NCI-H1694 treated with DMSO at 0.1 percent for 48 hours (cell line): ENCODE measurements at places on chromosomes 16 and 17.

DNA sequence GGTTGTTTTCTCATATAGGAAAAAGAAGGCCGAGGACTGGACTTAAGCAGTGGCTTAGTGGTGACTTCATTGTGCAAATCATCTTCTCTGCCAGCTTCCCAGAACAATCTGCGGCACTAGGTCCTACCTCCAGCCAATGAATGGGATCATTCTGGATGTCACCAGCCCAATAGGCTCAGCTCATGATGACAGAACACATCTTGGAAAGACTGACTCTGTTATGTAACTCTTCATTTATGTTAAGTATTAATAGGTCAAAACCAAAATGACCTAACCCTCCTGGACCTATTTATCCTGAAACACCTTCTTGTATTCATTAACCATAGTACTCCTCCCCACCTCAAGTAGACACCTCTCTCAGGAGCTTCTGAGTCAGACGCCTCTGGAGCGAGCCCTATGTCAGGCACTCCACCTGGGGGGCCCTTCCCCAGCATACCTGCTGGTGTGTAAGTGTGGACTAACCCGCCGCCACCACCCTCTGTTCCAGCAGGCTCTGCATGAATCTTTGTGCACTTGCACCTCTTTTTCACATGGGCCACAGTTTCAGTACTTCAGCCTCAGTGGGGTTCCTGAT, 7.2 kb downstream of the ARL2BP start:
- no peak for DNase-seq

GRCh38 chr16:53949715-53950410, 245.9 kb downstream of the FTO start:
- DNase-seq, result peak; percentile 33

GRCh38 chr16:1771188-1771863, at the start of gene NME3:
Gene NME3 (minus strand): TSS chr16:1771543. CDS start chr16:1771534, 9 bp downstream.
- DNase-seq, result no peak

GRCh38 chr16:58509256-58510096, 5.8 kb upstream of the SETD6 start:
- no peak for DNase-seq

- DNase-seq, result no peak
Observed at GRCh38 chr17:32604966-32605365, 118.2 kb downstream of the CDK5R1 start.

GRCh38 chr16:2194852-2195321, 1.5 kb downstream of the CASKIN1 start:
- DNase-seq, result peak; percentile 16

DNA sequence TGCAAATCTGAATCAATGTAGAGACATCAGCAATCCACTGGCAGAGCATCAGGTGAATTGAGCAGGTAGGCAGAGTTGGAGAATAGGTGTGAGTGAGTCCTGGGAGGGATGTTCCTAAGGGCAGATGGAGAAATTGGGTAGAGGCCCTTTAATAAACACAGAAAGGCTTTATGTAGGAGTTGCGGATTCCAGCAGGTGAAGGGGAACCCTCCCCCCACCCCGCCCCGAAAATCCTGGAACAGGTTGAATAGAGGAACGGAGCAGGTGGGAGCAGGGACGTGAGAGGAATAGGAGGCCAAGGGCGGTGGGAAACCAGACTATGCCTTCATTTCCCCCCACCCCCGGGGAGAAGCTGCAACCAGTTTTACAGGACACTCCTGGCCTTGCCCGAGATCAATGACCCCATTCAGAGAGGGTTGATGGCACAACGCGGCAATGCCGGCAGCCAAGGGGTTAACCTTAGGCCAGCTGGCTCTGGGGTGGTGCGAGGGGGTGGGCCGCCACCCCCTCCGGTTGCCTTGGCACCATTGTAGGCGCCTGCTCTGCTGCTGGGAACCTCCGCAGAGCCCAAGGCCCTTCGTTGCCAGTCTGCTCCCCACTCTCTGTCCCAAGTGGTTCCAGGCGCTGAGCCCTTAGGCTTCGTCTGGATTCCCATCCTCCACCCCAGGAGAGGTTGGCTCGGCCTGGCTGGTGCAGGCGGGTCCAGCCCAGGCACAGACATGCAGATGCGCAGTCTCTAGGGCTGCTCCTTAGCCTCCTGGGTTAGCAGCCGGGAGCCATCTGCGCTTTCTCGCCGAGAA, 814 bp upstream of the RUNDC3A start:
- DNase-seq, result peak; percentile 89

DNA sequence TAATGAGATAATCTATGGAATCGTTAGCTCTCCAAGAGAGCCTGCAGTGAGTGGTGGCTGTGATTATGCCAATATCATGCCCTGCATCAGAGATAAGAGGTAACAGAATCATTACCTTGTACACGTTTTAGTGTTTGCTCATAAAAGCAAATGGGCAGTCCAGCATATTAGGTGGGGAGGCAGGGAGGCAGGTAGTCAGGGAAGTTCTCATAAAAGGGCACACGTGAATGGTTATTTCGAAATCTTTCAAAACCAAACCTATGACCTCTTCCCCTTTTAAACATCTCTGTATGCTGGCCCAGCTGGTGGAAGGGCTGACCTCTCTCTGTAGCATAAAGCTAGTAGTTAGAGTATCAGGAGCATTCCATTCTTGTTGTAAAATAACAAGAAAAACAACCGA, 51.7 kb downstream of the VAT1L start:
- no peak for DNase-seq

- no peak for DNase-seq
Observed at GRCh38 chr17:75130059-75130631, 1.4 kb downstream of the NT5C start.

- DNase-seq, result peak; percentile 1
Observed at GRCh38 chr16:83842756-83843507, 35.2 kb downstream of the HSBP1 start.

GRCh38 chr16:57801809-57802340, 416 bp downstream of the KIFC3 start:
- DNase-seq, result no peak

- DNase-seq, result peak; percentile 73
Observed at GRCh38 chr17:17108451-17109049, 66.3 kb downstream of the MPRIP start.

- no peak for DNase-seq
Observed at GRCh38 chr16:72809446-72809845, 238.5 kb downstream of the ZFHX3 start.

GRCh38 chr17:17206124-17206912, at the start of gene PLD6:
Gene PLD6 (minus strand): TSS chr17:17206333. CDS start chr17:17206286, 47 bp downstream.
- DNase-seq, result peak; percentile 31

GRCh38 chr17:44971776-44972483, 3.8 kb upstream of the C1QL1 start:
- no peak for DNase-seq

DNA sequence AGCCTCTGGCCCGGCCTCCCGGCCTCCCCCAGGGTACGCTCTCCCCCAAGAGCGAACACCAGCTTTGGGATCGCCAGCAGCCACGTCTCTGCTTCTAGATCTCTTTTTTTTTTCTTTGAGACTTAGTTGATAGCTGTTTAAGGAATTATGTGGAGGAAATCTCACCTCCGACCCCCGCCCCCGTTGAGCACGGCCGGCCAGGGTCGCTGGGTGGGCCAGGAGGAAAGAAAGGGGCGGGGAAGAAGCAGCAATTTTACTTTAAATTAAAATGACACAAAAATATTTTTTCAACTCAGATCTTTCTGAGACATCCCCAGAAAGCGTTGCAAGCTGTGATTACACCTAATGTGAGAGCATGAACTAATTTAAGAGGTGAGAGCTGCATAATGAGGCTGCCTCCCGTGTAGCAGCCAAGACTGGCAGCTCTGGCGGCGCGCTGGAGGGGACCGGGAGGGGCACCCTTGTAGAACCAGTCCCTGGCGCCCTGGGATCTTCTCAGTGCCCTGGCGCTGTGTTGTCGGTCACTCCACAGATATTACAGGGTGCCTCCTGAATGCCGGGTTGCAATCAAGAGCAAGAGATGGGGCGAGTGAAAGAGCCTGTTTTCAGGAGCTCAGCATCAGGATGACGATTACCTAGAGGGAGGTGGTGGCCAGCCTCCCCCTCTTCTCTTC, 1.9 kb upstream of the CBLN1 start:
- DNase-seq, result no peak

DNA sequence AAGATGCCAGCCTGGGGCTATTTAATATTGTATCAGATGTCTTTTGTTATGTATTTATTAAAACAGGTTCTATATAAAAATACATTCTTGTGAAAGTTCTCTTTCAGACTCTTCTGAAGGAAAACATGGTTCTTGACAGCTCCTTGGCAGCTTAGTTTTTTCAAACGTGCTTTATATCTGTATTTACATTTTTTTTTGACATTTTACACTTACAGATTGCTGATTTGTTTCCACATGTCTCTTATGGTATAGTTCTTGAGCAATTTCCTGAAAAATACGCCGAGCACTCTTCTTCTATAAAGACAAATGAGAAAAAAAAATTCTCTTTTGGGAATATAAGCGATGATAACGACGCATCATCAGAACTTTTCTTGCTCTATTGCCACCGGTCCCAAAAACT, 9.5 kb downstream of the IGSF6 start:
- DNase-seq, result no peak

GRCh38 chr17:69339937-69340336, 13.0 kb upstream of the ABCA5 start:
- no peak for DNase-seq

DNA sequence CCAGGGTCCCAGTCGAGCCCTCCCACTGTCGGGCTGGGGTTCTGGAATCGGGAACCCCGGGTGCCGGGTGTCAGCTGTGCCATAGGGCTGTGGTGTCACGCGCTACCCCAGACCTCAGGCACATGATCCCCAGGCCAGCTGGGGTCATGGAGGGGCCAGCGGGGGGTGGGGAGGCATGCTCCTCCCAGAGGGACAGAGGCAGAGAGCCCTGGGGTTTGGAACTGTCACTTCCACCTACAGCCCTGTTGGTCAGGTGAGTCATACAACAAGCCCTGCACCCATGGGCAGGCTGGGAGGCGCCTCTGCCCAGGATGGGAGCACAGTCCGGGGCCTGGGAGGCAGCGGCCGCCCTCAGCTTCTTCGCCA, 63.0 kb downstream of the BAIAP2 start:
- no peak for DNase-seq

DNA sequence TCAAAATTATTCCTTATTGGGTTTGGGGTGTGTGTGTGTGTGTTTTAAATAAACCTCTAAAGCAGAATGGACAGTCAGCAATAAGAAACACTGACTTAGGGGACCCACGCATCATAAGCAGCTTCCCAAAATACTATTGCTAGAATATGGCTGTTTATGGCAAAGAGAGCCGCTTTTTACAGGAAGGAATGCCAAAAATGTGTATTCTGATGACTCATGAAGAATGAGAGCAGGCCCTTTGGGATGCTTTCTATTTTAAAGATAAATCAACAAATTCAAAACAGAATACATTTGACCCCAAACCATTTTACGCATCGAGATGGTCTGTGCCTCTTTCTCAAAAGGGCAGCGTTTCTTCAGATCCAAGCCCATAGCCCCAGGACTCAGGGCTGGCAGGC, 37.5 kb downstream of the ARHGAP17 start:
- no peak for DNase-seq

DNA sequence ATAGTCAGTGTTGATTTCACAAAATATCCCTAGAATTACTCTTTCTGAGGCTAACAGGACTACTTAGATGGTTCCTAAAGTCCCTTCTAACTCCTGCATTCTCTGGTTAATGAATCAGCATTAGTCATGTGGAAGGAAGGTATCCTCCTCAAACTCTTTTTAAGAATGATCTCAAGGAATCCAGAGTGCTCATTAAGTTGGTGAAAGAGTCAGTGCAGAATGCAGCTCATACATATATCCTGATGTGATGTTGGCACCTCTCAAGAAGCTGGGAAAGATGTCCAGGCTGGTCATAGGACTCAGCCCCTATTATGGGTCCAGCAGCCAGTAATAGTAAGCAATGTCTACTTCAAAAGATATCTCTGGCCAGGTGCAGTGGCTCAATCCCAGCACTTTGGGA, 65.5 kb downstream of the PIGL start:
- no peak for DNase-seq

DNA sequence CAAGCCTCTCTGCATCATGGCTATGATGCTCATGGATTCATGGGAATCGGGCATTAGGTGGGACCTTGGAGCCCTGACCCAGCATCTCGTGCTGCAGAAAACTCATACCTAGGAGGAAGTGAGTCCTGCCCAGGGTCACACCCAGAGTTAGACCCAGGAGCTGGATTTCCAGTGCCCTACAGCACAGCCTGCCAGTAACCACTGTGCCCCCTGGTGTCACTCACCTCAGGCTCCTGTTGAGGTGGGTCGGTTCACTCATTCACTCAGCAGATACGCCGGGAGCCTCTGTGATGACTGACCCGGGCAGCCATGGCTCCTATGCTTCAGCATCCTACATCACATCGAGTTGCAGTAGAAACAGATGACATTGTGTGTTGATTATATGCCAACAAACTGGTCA, 143.4 kb downstream of the MSI2 start:
- no peak for DNase-seq

- DNase-seq, result no peak
Observed at GRCh38 chr17:10210151-10210574, 11.8 kb upstream of the GAS7 start.

- no peak for DNase-seq
Observed at GRCh38 chr17:47821031-47821423, 567 bp downstream of the OSBPL7 start.

DNA sequence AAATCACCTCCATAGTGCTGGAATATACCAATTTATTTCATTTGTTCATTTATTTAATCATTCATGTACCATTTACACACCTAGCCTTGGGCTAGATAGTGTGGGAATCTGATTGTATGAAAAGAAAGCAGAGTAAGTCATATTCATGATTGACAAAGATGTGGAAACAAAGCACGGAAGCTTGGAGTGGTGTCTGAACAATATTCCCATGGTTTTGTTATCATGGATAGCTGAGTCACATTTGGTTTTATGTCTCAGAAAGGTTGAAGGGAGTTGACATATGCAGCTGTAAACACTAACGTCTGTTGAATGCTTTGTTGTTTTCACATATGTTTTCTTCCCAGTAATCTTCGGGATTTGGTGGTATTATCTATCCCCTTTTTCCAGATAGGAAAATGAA, 76.6 kb downstream of the MAP2K4 start:
- DNase-seq, result no peak

DNA sequence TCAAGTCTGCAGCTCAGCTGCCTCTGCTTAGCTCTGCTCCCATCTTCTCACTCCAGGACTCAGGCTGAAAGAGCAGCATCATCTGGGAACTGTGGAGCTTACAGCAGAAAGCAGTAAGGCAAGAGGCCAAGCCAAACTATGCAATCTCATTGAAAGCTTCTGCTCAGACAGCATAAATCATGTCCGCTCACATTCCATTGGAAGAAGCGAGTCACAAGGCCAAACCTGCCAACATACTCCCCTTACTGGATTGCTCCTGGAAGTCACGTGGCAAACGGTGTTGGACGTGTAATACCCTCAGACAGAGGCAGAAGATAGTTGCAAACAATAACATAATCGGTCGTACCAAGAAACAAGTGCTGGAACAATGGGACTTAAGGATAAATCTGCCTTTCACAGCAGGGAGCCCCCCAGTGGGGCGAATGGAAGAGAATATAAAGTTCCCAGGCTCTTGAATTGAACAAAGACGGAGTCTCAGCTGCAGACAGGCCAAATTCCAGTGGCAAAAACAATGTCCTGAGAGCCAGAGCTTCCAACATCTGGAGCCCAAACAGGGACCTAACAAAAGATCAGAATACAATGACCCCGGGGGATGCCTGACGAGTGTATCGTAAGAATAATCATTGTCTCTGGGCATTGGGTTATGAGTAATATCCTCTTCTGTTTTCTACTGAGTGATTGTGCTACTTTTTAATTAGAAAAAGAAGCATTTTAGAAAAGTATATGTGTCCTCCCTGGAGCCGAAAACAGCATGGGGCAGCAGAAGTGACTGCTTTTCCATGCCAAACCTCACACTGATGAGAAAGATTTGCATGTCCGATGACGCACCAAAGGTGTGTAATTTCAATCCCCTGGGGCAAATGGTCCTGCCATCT, 68.4 kb downstream of the CMC2 start:
- DNase-seq, result no peak
